ENCODE measurements at places on chromosomes 3 and 15.
A peak's percentile ranks its signal among the peaks of the same experiment; 100 is the strongest.

DNA sequence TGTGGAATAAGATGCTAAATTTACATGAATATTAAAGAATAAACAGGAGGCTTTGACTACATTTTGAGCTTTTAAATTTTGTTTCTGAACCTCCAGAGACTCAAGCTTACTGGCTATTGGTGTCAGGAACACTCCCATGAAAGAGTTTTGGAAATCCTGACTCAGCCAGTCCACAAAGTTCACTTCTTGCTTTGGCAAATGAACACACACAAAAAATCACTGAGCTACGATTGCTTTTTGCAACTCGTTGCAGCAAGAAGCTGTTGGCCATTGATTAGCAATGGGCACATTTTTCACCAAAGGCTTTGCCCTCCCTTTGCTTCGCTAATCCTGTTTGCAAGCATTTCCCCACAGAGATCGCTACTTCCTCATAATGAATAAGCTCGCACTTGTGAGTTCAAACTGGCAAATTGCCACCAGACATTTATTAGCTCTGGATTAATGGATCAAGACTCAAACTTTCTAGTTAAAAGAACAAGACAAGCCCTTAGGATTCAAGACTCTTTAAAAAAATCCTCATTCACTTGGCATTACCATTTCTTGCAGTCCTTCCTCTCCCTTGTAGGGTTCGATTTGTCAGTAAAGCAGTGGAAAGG is 343.2 kb upstream of the ONECUT1 start:
- DNase-seq = no peak

- DNase-seq = no peak
Observed at GRCh38 chr15:77030928-77031375, 36.0 kb downstream of the PSTPIP1 start.

DNA sequence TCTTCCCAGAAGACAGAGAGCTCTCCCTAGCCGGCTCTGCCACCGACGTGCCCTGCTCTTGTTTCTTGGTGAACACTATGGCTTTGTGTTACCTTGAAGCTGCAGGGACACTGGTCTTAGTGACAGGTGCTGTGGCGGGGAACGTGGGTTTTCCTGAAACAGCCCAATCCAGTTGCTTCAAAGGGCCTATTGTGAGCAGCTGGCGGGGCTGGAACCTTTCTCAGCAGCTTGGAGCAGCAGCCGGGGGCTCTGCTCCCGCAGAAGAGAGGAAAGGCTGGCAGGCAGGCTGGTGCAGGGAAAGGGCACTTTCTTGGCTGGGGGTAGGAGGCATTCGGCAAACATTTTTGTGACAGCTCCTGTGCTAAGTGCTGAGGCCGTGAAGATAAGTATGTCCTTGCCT is 12.8 kb downstream of the MYZAP start:
- no peak for DNase-seq

GRCh38 chr3:9169956-9170850 is 79.2 kb downstream of the SRGAP3 start:
- DNase-seq = no peak

DNA sequence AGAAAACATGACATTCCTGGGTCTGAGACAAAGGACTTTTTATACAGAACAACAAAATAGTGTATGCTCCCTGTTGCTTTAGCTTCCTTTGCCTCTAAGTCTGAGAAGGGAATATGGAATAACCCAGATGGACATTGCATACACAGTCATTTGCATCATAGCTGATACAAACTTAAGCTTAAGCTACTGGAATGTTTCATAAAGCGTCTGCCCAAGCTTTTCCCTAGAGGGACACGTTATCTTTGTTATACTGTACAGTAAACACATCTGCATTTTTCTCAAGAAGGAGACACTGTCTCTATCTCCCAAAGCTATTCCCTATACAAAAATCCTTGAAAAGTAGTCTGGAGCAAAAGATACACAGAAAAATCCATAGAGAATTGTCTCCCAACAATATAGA is 775.0 kb downstream of the DIPK2A start:
- DNase-seq = no peak

DNA sequence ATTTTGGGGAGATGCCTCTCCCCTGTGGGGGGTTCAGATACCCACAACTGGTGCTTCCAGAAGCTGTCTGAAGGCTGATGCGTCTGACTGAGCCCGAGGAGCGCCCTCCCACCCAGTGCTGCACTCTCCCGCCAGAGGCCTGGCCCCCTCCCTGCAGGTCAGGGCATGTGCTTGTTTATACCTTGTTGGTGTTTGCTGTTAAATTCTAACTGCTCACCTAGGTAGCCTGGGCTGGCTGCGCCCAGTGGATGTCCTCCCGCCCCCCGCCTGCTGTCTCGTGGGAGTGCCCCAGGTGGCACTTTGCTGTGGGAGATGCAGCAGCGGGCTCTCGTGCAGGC is 12.9 kb downstream of the KLF13 start:
- DNase-seq = no peak

DNA sequence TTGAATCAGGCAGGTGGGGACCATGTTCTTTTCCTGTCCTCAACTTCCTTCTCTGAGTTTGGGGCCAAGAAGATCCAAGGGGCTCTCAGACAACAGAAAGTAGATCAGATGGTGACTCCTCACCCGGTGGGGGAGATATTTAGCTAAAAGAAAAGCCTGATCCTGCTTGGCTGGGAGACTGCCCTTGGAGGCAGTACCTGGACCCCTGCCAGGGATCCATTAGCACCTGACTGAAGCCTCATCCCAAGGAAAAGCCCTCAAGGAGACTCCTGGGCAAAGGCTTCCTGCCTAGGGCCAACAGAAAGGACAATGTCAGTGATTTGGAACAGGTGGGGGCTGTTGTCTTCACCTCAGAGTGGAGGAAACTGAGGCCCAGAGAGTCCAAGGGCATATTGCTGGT is 33.5 kb upstream of the HHATL start:
- DNase-seq = no peak

DNA sequence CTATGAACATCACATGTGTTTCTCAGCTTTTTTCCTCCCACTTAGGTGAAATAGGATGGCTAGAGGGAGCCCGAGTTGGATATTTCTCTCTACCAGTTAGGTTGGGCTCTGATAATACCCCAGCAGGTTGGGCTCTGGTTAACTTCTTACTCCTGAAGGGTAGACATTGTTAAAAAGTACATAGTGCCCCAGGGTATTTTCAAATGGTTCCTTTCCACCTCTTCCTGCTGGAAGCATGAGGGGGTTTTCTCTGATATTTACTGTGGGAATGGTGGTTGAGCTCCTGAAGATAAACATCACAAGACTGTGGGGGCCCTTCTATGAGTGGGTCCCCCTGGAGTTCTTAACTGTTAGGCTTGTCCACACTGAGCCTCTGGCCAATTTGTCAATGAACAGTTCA is 36.1 kb upstream of the SPESP1 start:
- no peak for DNase-seq

DNA sequence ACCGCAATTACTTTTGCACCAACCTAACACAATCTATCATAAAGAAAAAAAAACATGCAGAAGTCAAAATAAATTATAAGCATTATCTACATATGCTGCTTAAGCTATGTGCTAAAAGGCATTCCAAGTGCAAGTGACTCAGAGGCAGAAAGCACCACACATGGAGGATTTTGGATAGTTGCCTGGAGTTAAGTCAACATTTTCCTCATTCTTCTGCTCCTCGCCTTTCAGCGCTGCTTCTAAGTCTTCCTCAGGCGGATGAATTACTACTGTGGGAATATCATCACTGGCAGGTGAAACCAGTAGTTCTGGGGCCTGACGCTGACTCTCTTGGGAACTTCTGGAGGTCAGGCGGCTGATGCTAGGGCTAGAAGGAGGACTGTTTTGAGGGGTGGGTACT is 53.1 kb downstream of the SLC4A7 start:
- peak; percentile 99 for DNase-seq

GRCh38 chr3:59935025-59935424 is 885.2 kb upstream of the CFAP20DC start:
- no peak for DNase-seq

- DNase-seq = peak; percentile 38
Observed at GRCh38 chr3:43540624-43541023, 81.2 kb downstream of the ANO10 start.

- no peak for DNase-seq
Observed at GRCh38 chr3:124783696-124784095, 53.4 kb downstream of the UMPS start.

DNA sequence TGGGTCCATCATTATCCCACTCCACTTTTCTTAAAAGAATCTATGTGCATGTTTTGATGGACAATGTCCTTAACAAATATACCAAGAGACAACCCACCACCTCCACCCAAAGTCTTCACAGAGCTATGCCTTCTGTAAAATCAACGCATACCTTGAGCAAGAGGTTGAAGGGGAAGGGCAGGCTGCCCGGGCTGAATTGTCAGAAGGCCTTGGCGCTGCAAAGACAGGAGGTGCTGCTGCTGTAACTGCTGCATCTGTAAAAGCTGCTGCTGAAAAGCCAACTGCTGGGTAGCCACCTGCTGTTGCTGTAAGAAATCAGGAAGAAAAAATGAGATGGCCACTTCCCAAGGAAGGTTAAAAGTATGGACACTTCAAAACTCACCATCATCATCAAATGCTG is 536.7 kb downstream of the FOXP1 start:
- no peak for DNase-seq

GRCh38 chr3:149377408-149378364 is at the start of gene TM4SF1:
TSS of gene TM4SF1 (minus strand) at chr3:149377649. CDS start at chr3:149377547, 102 bp downstream.
- DNase-seq = peak; percentile 95

GRCh38 chr15:100224206-100225185 is 117.3 kb downstream of the ADAMTS17 start:
- DNase-seq = no peak

- no peak for DNase-seq
Observed at GRCh38 chr15:66154581-66154980, 99.0 kb downstream of the MEGF11 start.

- DNase-seq = no peak
Observed at GRCh38 chr3:49910409-49911123, 6.9 kb upstream of the MST1R start.

DNA sequence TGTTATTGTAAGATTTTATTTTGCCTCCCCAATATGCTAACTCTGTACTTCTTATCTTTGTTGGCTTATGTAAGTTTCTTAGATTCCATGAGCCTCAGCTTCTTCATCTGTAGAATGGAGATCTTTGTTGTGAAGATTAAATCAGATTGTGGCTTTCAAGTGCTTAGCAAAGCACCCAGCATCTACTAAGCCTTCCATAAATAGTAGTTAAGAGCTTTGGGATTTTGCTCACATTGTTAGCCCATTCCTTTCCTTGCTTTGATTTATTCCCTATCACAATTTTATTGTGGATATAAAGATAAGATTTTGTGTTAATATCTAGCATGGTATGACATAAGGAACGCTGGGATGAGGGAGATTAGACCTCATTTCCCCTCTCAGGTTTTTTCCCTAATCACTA is 501.4 kb downstream of the PYDC2 start:
- no peak for DNase-seq

- no peak for DNase-seq
Observed at GRCh38 chr3:194465920-194466570, 20.8 kb downstream of the ATP13A3 start.

GRCh38 chr15:71743861-71744382 is 66.4 kb upstream of the NR2E3 start:
- peak; percentile 71 for DNase-seq

DNA sequence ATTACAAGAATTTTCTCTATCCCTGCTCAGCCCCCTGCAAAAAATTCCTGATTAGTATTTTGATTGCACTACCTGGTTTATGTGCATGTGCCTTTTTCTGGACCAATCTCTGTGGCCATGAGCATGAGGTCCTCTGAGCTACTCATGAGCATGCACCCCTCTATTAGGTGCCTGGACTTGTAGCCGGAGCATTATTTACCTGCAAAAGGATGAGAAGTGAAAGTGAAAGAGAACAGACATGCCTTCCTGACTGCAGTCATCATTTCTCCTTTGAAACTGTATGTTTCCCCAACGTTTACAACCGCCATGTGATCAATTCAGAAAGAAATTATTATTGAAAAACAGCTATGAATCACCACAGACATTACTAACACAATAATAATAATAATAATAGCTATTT is 1008.8 kb downstream of the ROBO2 start:
- peak; percentile 3 for DNase-seq

DNA sequence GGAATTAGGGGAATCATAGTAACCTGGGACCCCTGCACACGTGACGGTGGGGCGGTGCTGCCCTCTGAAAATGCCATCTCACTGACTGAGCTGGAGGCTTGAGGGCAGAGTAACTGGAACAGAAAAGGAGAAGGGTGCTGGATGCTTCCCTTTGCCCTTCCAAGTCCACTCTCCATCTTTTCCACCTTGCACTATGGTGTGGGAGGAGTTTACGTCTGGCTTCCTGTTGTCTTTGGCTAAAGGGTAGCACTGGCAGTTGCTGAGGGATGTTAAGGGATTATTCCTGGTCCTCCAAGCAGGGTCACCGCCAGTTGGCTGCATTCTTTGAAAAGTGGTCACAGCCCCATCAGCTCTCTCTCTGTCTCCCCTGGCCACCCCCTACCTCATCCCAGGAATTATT is 129.4 kb upstream of the SNTN start:
- DNase-seq = peak; percentile 4

DNA sequence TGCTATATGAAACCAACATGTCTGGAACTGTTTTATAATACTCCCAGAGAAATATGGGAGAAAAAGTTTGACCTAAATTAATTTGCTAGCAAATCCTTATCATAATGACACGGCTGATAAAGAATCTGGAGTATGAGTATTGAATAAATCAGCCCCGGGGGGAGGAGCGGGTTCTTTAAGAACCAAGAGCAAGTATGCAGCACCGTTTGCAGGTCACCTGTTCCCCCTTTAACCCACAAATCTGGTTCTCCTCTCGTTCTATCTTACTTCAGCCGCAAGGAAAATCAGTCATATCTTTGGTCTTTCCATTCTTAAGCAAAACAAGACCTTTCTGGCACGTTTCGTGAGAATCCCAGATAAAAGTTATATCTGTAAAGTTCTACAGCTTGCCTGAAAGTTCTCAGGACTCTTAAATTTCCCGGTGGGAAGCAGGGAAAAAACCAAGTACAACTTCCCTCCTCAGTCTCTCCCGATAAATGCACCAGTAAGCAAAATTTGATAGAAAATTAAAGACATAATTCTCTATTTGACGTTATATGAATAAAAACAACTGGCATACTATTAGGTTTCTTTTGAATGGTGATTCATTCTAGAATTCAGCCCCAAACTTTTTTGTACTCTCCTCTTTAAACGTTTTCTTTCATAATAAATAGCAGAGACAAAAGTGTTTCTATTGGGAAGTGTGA is 348.6 kb downstream of the ZBBX start:
- DNase-seq = no peak

DNA sequence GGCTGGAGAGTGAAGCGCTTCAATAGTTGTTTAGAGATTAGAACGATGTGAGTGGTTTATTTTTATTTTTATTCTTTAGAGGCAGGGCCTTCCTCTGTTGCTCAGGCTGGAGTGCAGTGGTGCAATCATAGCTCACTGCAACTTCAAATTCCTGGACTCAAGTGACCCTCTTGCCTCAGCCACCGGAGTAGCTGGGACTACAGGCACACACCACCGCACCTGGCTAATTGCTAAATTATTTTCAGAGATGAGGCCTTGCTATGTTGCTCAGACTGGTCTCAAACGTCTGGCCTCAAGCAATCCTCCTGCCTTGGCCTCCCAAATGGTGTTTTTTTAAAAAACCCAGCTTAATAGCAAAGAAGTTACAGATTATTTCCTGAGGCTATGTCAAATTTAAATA is 29.0 kb downstream of the PPARG start:
- no peak for DNase-seq
